ENCODE measurements at places on chromosomes 1 and 21. TPM values are rescaled to one million over a fixed set of nuclear protein-coding genes. Genes with fewer than 3 reads are reported as not detected.

CFAP74 gene
- total RNA-seq: 0.41 TPM

CAMK2N1 gene
- total RNA-seq: 109 TPM

GRCh38 chr21:42063571-42064521 is 7.3 kb upstream of the UMODL1 start:
- no peak for DNase-seq

MDM4 gene
- 46.9 TPM for total RNA-seq

DNA sequence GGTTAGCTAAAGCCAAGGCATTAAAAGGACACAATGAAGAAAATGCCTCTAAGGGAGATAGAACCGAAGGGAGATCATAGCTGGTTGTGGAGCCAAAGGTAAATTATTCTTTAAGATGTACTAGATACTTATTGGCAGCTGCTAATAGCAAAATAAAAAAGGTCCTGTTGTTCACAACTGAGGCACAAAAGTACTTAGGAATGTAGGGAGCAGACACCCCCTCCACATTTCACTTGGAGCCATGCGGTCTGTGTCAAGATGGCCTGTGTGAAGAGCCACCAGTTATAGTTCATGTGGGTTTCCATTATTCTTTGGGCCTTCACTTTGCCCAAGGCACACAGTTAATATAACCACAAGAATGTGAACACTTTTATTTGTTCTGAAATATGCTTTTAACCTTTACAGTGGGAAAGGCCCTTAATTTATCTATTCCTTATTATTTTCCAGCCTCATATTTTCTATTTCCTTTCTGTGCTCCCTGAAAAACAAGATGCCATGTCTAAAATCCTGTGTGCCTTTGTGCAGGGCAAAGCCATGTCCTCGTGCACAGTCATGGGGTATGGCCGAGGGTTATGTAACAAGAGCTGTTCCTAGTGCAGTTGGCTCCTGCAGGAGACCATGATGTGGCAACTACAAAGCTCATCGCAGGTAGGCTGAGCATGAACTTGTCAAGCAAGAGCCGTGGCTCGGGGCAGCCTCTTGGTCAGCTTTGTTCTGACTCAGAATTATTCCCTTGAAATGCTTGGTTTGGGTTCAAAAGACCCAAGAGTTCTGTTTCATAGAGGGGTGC is 16.2 kb upstream of the WDR26 start:
- no peak for DNase-seq

DNA sequence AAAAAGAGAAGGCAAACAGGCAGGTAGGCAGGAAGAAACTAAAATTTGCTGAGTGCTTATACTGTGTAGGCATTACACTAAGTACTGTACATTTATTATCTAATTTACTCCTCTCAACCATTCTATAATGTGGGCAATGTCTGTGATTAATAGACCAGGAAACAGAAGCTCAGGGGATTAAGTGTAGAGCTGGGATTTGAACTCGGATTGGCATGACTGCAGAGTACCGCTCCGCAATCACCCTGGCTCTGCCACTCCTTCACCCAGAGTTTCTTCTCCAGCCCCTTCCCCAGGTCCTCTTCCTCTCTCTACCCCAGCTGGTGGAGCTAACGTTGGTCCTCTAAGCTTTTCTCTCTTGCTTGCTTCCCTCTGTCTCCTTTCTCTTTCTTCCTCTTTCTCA is 11.5 kb upstream of the S100A2 start:
- DNase-seq: no peak

GRCh38 chr1:115505148-115505571 is 136.6 kb upstream of the VANGL1 start:
- no peak for DNase-seq

- no peak for DNase-seq
These were observed 32.0 kb downstream of the DUSP10 start for GRCh38 chr1:221709854-221710253.

PRELP gene
- total RNA-seq: 0.41 TPM

ADGRL4 gene
- 1.2 TPM for total RNA-seq

DNA sequence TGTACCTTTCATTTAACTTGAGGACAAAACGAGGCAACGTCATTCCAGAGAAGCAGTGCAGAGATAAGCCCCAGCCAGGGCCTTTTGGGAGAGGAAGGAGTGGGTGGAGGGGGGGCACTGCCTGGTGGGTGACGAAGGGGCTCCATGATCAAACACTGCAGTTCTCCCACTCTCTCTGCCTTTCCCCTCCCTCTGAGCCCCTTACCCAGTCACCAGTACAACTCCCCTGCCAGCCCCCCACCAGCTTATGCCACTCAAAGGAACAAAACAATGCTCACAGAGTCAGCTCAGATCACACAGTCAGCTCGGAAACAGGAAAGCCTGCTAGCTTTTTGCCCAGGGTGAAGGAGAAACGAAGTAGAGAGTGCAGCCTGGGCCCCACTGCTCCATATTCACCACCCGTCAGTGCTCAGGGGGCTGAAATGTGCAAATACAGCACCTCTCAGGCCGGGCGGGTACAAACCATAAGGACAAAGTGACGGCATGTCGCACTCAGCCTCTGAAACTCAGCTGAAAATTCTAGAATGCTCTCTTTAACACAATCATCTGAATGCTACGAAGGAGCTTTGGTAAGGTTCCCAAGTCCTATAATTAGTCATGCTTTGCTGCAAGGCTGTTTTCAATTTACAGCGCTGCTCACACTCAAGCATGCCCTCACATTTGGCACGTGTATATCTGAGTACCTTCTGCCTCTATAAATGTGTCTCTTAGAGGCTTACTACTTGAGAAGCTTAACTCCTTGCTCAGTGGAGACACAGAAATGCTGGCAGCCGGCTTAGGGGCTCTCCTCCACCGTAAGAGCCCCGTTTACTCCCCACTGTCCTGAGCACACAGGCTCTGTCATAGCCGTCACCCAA is 65.8 kb upstream of the RAB4A start:
- peak; percentile 40 for DNase-seq

PCP4 gene
- total RNA-seq: 6.1 TPM

PRAMEF17 gene
- not detected for total RNA-seq

Data from frontal cortex (tissue), 4 donors.